Stimulated activated CD4-positive, alpha-beta T cell treated with anti-CD3 and anti-CD28 coated beads, Interleukin-2, amount 100 ng/mL, for 24 hours (primary cell): ENCODE measurements at places on chromosomes 7 and 10.

DNA sequence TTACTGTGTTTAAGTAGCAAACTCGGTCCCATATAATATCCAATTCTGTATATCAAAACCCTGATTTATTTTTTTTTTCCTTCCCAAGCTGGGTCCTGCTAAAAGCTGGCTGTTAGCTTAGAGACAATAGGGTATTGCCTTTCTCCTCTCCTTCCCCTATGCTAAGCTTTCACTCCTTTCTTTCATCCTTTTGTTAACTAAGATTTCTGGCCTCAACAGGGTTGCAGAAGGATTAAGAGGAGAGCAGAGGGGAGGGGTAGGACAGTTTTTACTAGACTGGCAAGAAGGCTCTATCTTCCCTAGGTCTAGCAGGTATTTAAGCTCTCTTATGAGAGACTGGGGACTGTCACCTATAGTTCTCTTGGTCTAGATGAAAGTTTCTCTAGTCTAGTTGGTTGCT lies 229.2 kb downstream of the KCND2 start:
- no peak for DNase-seq

DNA sequence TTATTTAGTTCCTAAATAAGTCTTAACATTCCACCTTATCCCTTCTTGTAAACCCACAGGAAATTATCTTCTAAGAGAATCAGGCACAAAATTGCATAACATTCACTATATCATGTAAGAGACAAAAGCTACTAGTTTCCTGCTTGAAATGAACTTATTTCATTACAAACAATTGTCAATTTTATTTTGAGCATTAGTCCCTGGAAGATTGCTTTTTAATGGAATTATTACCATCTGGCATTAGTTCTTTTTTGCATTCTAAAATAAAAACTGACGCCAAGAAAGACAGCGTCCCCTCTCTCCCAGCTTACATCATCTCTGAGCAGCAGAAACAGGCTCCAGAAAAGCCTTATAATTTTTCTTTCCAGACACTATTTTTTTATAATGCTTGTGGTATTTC lies 121.8 kb downstream of the NOC3L start:
- no peak for DNase-seq

- no peak for DNase-seq
These were observed 1054.9 kb upstream of the C7orf33 start for GRCh38 chr7:147535701-147536111.

GRCh38 chr7:109637428-109637990 lies 1067.8 kb downstream of the DNAJB9 start:
- DNase-seq, result no peak

DNA sequence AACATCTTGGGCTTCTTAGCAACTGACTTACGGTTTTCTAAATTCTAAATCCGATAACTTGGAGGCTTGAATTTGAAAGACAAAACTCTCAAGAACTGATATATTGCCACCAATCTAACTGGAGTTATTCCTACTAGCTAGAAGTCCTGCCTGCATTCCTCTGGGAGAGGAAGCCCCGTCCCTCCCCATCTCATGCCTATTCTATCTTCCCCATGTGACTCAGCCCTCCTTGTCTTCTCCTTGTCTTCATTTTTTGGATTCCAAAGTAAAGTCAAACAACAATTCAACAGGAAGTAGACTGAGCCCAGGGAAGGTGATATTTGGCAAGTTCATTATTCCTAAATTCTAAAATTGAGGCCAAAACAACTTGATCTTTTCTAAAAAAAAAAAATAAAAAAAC lies 587.7 kb downstream of the KCNMA1 start:
- no peak for DNase-seq

DNA sequence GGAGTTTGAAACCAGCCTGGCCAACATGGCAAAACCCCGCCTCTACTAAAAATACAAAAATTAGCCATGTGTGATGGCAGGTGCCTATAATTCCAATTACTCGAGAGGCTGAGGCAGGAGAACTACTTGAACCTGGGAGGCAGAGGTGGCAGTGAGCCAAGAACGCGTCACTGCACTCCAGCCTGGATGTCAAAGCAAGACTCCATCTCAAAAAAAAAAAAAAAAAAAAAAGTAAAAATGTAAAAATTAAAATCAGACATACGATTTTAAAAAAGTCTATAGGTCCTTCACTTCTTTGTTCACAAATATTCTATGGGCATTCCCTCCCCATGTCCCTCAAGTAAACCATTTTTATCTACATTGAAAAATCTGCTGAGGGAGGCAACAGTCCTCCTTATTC lies 34.9 kb upstream of the TLL2 start:
- DNase-seq, result no peak

DNA sequence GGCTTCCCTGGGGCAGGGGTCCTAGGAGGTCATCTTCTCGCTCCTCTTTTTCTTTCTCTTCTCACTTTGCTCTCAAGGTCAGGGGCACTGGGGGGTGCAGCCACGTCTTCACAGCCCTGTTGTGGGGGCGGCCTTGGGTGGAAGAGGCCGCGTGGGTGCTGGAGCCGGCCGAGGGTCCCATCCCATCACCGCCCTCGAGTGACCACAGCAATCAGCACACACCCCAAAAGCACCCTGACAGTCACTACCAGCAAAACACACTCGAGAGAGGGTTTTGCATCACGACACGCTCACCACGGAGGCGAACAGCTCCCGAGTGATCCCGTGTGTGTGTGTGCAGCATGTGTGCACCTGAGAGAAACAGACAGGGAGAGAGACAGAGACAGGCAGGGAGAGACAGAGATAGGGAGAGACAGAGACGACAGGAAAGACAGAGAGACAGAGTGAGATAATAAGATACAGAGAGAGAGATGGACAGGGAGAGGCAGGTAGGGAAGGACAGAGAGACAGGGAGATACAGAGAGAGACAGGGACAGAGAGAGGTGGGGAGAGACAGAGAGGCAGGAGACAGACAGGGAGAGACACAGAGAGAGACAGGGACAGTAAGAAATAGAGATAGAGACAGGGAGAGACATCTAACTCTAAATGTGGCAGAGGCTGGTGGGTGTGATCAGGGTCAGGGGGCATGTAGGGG lies 100.9 kb downstream of the WDR37 start:
- DNase-seq, result no peak
